ENCODE measurements at places on chromosomes 1 and 21. TPM values are rescaled to one million over a fixed set of nuclear protein-coding genes. Genes with fewer than 3 reads are reported as not detected.

GRCh38 chr1:116911188-116911553 lies 1.5 kb downstream of the PTGFRN start:
- DNase-seq = no peak

DNA sequence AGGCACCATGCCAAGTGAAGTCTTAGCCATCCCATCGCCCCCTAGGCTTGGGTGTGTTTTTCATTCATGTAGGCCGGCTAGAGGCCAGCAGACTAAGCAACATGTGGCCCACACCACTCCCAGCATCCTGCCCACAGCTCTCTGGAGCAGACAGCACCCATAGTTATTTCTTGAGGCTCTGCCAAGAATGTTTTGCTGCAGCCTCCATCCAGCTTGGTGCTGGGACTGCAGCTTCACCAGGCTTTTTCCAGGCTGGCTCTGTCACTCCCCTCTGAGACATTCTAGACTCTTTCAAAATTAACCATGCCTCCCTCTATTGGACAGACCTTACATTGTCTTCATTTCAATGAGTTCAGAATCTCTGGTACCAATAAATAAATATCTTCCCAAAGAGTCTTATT lies 104.2 kb downstream of the DUSP10 start:
- no peak for DNase-seq

- peak; percentile 28 for DNase-seq
These were observed 87.9 kb upstream of the LYST start for GRCh38 chr1:235954306-235955283.

DNA sequence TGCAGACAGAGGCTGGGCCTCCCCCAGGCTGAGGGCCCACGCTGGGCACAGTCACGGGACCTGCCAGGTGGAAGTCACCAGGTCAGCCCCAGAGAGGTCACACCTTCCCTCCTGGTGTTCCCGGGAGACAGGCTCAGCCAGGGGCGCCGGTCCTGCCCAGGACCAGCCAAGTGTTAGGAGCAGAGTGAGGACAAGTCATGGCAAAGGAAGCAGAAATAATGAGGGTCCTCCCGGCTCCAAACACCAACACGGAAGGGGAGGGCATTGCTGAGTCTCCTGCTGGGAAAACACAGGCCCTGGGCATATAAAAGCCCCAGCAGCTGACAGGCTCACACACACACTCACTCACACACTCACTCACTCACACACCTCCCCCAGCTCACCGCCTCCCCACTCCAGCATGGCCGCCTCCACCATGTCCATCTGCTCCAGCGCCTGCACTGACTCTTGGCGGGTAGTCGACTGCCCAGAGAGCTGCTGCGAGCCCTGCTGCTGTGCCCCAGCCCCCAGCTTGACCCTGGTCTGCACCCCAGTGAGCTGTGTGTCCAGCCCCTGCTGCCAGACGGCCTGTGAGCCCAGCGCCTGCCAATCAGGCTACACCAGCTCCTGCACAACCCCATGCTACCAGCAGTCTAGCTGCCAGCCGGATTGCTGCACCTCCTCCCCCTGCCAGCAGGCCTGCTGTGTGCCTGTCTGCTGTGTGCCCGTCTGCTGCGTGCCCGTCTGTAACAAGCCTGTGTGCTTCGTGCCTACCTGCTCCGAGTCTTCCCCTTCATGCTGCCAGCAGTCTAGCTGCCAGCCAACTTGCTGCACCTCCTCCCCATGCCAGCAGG lies at the start of gene KRTAP10-10:
Gene KRTAP10-10, plus strand, starts transcription at position 339 of the 833 bp plus-strand sequence. Its CDS starts 62 bp downstream, at position 401.
- DNase-seq = no peak

DNA sequence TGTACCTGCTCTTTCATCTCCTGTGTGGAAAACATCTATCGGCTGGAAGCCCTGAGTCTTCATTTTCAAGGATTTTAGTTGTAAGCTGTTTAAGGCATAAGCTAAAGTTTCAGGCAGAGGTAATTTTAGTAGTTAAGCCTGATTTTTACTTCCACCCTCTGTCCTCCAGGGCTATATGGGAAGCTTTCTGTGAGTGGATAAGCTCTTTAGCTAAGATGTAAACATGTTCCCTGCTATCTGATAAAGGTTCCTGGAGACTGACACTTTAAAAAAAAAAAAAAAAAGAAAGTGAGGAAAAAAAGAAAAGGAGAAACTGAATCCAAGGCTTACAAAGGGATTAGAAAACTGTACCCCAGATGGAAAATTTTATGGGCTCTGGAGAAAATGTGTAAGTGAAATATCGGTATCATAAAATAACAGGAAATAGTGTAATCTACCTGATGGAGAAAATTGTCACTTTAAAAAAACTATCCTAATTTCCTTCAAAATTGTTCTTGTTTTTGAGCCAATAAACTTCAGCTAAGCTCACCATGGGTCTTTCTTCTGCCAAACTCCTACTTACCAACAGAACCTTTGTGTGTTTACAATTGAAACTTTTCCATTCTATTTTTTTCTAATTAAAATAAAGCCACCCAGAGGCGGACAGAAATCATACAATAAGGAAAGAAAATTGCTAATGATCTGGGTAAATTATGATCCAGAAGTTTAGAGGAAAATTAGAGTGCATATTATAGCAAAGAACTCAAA lies 180.5 kb downstream of the TGFB2 start:
- DNase-seq = no peak

DNA sequence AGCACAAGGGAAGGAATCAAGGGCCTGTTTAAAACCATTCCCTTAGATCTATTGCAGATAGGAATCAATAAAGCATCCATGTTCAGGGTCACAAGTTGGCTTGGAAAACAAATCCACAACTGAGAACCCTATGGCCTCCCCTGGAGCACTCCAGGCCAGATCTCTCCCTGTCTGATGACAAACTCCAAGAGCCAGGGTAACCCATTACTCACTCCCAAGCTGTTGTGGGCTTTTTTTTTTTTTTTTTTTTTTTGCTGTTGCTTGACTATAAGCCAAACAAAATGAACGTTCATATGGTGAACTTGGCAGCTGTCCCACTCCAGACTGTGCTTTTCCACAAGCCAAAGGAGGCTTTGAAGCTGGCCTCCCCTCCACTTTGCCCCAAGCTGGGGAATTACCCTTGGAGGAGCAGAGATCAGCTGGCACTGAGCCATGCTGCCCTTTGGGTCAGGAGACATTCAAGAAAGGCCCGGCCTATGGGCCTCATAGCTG lies 35.7 kb upstream of the VAV3 start:
- DNase-seq = no peak

DNA sequence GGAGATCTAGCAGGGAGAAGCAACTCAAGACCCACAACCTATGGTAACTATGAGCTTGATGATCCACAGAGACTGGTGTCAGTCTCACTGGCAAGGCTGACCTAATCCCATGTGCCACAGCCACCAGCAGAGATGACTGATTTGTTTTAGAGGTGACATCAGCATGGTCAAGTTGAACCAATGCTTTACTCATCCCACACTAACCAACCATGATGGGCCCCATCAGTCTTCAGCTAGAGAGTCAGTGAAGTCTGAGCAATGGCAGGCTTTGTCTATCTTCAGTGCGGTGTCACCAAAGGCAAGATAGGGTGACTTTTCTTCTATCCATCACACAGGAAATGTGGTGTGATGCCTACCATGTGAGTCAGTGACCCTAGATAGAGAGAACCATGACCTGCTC lies 1470.7 kb downstream of the NCAM2 start:
- no peak for DNase-seq

- DNase-seq = no peak
These were observed 177.9 kb downstream of the EIF4G3 start for GRCh38 chr1:20998826-20999225.

RAD54L gene
- total RNA-seq = 49.7 TPM

AMY1B gene
- total RNA-seq = not detected

PRR9 gene
- total RNA-seq = not detected

All from activated T-helper 1 cell treated with anti-CD3 and anti-CD28 coated beads, Interleukin-12 subunit alpha, Interleukin-12 subunit beta, Interleukin-2, Interleukin-4 antibody, amounts not matched to agents 30 ng/mL and 10 ng/mL and 1 ng/mL, durations not matched to agents 14 hours and 24 hours and 36 hours (primary cell).